ENCODE measurements at places on chromosomes 12 and 14.

- DNase-seq = no peak
These were observed 425.2 kb downstream of the RPS29 start for GRCh38 chr14:49160983-49161382.

DNA sequence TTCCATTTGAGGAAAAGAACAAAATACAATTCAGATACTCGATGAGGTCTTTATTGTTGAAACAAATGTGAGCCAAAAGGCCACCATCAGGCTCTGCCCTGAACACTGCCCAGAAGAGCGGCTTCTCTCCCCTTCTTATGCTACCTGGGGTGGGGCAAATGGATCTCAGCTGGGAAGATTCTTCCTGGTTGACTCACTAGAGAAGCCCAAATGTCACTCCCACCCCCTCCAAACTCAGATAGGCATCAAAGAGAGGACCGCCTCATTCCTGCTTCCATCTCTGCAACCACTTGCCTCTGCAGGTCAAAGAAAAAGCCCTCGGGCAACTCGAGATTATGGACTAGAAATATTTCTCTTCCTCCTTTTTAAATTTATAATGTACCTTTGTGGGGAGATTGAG lies 55.8 kb downstream of the TBX3 start:
- no peak for DNase-seq

- no peak for DNase-seq
These were observed 136.2 kb downstream of the MED13L start for GRCh38 chr12:116141110-116141832.

DNA sequence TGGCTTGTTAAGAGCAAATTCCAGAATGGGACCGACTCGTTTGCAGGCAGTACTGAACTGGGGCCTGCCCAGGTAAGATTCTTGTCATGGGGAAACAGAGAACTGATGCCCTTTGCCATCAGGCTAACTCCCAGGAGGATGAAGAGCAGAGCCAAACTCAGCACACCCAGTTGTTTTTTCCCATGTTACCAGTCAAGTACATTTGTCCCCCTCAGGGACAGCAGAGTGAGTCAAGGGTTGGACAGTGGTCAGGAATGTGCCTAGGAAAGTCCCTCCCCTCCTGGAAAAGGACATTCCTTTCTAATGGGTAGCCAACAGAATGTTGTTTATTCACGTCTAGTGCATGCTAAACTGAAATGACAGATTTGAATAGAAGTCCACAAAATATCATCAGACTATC lies 1.6 kb downstream of the ART4 start:
- DNase-seq = peak; percentile 68

- no peak for DNase-seq
These were observed 7.2 kb downstream of the MFAP5 start for GRCh38 chr12:8655421-8655820.

DNA sequence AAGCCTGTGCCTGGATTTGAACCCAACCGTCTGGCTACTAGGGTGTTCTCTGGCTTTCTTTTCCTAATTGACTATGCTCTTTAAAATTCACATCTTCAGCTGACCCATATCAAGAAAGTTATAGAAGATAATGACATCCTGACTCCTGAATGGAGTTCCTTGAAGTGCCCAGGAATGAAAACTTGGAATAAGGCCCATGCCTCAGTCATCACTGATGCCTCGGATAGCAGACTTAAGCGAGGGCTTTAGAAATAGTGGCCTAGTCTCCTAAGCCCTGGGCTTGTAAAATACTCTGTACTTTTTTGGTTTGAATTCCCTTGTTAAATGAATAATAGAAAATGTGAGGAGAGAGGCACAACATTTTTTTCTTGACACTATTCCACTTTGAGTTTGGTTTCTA lies 39.0 kb downstream of the CHST11 start:
- DNase-seq = no peak

DNA sequence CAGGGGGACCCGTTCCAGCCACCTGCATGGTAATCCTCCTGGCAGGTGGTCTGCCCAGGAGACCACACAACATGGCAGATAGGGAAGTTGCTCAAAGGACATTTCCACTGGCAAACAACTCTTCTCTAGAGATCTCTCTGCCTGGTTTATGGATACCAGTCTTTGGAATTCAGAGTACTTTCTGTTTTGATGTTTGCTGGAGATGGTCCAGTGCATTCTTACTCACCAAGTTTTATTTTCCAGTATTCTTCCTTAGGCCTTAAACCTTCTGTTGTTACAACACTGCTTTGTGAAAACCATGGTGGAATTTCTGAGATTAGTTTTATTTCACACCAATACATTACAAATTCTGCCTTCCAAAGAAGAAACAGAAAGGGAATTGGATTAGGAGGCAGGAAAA lies 428.3 kb downstream of the FUT8 start:
- no peak for DNase-seq

Measured in suprapubic skin (tissue), 4 donors.